ENCODE measurements at places on chromosomes 12 and 14.

- DNase-seq, result no peak
These were observed 115.1 kb downstream of the TTC7B start for GRCh38 chr14:90700933-90701776.

DNA sequence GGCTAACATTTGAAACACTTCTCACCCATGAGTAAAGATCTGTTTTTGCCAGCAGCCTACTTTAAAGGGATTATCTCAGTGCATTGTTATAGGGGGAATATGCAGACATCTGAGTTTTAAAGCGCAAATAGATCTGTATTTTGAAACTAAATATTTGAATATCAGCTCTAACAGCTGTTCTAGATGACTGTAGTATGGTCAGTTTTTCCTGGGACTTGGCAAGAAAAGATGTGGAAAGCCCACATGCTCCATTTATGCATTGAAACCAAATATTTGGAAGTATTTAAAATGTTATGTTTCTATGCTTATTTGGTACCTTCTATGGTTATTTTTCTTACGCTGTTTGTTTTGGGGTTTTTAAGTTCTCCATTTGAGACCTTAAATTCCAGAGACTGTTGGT is 41.7 kb downstream of the RIC8B start:
- no peak for DNase-seq

DNA sequence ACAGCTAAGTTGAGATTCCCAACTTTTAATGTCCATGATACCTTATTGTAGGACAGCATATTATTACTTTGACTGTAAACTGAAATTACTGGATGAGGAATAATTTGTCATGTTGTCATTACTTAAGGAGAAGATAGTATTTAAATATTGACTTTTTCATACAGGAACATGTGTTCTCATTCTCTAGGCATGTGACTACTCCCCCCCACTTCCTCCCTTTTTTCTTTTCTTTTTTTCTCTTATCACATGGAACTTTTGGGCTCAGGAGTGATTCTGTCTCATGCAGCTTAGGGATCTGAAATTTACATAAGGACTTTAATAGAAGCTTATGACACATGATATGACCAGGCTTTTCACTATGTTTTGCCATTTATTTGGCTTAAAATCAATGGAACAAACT is 127.7 kb upstream of the SLCO1C1 start:
- DNase-seq, result no peak

- DNase-seq, result no peak
These were observed 167.2 kb downstream of the KCNA5 start for GRCh38 chr12:5210923-5211290.

- no peak for DNase-seq
These were observed 179.4 kb upstream of the ARHGAP5 start for GRCh38 chr14:31897581-31898186.

DNA sequence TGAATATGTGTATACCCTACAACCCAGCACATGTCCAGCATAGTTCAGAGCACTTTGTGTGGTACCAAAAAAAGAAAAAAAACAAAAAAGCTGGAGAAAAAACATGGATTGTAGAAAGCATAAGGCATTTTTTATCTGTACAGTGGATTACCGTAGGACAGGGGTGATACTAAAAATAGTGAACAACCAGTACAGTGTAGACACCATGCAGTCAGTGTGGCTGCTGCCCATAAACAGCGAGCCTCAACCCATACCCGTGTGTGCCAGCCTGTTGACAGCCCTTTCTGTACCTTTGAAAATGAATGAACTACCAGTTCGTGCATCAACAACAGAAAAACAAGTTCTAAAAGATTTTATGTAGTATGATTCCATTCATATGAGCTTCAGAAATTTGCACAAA is 25.1 kb downstream of the RASSF8 start:
- no peak for DNase-seq

DNA sequence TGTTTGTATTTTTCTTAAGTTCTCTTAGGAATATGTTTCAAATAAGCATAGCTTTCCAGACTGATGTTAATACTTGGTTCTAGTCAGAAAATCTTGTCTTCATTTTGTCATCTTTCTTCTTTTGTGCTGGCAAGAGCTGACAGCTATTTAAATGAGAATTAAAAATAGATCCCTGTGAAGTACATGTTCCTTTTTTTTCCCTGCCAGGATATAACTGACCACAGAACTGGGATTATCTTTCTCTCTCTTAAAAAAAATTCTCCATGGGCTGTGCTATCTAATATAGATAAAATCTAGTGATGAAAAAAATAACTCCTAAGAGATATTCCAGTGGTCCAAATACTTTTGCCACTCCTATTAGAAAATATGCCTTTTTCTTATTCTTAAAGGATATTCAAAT is 163.4 kb downstream of the AKAP6 start:
- no peak for DNase-seq

GRCh38 chr12:7161811-7162210 is 27.7 kb upstream of the PEX5 start:
- DNase-seq, result no peak

DNA sequence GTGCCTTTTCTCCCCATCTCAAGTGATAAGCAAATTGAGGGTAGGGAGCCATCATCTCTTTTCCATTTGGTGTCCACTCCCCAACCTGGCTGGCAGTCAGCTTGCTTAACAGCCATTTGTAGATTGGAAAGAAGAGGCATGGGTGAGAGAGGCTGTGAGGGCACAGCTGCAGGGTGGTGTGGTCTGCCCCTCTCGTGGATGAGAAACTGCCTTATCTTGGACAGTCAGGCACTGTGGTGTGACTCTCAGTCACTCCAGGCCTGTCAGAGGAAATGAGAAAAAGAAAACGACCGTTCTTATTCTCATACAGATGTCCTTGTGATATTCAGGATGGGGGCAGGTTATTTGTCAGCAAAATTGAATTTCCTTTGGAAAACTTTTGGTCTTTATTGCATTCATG is 65.1 kb upstream of the SRSF5 start:
- DNase-seq, result no peak

DNA sequence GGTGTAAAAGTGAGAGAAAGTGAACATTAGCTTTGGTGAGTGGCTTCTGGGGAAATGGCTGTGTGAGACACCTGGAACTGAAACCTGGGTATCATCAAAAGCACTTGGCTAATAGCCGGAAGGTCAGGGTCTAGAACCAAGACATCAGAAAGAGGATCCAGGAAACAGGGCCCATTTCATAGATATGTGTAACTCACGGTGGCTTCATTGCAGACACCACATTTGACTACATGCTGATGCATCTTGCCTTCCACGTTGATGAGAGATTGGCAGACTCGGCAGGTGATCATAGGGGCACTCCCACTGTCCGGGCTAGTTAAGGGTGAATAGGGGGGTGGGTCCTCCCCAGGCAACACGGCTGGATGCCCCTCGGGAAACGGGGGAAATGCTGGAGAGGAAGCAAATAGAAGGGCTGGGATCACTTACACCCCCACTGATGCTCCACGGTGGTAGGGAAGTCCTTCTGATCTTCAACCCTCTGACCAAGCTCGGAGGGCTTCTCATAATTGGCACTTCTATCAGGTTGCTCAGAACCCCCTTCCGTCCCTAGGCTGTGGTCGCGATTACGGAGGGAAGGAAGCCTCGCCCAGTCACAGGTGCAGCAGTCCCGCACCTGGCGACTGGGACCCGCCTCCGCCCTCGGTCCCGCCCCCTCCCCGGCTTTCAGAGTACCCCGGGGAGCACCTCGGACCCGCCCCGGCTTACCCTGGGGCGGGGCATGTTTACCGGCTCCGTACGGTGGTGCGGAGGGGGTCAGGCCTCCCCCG is 593 bp downstream of the PIP4P1 start:
- DNase-seq, result peak; percentile 57

DNA sequence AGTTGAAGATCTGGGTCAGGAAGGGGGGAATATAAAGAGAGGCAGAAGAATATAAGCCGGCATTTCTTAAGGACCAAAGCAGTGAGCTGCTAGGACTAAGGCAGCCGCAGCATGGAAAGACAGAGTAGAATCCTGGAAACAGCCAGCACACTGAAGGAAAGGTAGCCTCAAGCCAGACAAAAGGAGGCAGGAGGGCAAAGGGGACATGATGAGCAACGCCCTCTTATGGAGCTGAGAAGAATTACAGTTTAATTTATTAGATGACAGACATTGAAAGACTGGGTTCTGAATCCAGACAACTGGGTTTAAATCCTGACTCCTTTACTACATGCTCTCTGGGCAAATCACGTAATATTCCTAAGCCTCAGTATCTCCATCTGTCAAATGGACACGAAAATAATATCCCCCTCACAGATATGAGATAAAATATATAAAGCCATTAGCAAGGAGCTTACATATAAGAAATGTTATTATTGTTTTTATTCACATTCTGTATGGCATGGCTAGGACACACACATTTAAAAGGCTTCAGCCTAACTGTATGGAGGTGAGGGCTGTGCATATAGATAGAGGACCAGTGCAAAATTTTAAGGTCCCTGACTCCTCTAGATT is 8.1 kb upstream of the PCED1B start:
- DNase-seq, result peak; percentile 31

DNA sequence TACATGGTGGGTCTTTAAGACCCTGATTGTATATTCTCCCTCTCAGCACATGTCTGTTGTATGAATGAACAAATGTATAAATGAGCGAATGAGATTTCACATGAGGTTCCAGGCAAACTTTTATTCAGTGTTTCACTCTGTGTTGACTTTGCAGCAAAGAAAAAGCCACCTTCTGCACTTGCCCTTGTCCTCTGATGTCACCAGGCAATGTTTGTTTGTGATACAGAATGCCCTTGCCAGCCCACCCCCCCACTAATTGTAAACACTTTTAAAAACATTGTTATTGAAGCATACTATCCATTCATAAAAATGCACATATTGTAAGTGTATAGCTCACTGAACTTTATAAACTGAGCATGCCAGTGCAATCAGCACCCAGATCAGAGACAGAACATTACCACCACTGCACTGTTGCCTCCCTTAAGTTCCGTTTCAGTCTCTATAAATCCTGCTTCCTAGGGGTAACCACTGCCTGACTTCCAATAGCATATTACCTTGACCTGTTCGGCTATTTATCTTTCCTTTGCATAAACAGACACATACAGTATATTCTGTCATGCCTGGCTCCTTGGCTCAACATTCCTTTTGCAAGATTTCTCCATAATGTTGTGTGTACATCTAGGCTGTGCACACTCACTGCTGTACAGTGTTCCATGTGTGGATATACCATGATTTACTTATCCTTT is 11.3 kb upstream of the LTA4H start:
- no peak for DNase-seq

- DNase-seq, result no peak
These were observed 25.9 kb downstream of the SLC11A2 start for GRCh38 chr12:51000245-51000644.

DNA sequence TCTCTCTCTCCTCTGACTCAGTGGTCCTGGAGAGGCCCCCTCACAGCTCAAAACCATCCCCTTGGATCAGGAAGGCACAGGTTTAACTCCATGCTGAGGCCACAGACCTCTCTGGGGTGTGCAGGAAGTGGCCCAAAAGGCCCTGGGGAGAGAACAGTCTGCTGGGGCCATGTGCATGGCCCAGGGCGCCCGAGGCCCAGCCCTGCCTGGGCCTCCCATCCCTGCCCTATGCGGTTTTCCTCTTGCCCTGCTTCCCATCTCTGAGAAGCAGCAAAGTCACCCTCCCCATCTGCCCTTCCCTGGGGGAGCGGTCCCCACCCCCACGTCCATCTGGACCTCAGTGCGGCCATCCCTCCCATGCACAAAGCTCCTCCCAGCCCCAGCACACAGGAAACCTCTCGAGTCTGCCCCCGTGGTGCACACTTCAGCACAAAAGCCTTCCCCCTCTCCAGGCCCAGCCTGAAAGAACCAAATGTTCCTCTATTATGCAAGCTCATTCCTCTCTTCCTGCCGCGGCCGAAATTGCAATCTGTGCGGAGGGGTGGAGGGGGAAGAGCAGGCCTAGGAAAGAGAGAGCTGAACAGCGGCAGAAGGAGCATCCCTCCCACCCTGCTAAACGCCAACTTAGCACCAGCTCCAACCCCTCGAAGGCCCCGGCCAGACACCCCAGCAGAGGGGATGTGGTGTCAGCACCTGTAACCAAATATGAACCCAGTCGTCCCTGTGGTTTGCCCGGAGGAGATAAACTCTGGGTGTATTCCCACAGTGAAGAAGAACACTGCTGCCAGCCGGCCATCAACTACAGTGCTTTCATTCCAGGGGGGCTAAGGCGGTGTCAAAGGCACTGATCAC is 108.5 kb downstream of the SCARB1 start:
- DNase-seq, result peak; percentile 8

DNA sequence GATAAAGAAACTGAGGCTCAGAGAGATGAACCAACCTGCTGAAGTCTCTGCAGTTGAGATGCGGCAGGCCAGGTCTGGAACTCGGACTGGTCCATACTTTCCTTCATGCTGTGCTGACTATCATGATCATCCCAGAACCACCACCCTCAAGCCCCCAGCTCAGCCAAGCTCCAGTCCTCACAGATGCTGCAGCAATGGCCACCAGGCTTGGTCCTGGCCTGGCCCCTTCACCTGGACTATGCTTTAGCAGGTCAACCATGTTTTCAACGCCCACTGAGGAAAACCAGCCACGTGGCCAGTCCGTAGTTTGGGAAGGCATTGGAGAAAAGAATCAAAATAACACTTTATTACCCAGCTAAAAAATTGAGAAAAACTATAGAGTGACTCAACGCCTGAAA is 1.4 kb downstream of the GPR68 start:
- DNase-seq, result no peak

GRCh38 chr14:24253936-24254335 is 9.0 kb downstream of the TGM1 start:
- no peak for DNase-seq

GRCh38 chr14:99891900-99892299 is 98.7 kb downstream of the EML1 start:
- no peak for DNase-seq

GRCh38 chr12:27260746-27261145 is 16.7 kb downstream of the STK38L start:
- no peak for DNase-seq

DNA sequence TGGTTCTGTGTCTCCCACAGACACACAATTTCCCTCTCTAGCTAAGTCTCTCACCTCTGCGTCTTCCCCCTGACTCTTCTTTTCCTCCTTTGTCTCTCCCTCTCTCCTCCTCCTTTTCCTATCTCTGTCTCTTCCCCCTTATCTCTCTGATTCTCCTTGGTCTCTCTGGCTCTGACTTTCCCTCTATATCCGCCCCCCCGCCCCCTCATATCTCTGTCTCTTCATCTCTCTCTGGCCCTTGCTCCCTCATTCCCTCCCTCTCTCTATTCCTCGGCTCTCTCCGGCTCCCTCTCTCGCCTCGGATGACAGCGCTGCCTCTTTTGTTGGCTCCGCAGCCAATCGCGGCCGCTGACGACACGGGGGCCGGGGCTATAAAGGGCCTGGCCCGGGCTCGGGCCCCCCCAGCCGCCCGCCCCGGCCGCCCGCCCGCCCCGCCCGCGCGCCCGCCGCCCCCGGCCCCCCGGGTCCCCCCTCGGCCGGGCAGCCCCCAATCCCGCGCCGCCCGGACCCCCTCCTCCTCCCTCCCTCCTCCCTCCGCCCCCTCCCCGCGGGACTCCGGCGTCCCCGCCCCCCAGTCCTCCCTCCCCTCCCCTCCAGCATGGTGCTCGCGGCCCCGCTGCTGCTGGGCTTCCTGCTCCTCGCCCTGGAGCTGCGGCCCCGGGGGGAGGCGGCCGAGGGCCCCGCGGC is at the start of gene GDF11:
Gene GDF11 (plus strand): TSS at position 404 of the 687 bp plus-strand sequence. CDS start 195 bp downstream, at position 599.
- peak; percentile 76 for DNase-seq

- DNase-seq, result no peak
These were observed 1.1 kb upstream of the BCL11B start for GRCh38 chr14:99272899-99273765.

Data from CD4-positive, alpha-beta T cell treated with Interleukin-4 for 4 hours (primary cell).